ENCODE measurements at places on chromosomes 3 and 15.

DNA sequence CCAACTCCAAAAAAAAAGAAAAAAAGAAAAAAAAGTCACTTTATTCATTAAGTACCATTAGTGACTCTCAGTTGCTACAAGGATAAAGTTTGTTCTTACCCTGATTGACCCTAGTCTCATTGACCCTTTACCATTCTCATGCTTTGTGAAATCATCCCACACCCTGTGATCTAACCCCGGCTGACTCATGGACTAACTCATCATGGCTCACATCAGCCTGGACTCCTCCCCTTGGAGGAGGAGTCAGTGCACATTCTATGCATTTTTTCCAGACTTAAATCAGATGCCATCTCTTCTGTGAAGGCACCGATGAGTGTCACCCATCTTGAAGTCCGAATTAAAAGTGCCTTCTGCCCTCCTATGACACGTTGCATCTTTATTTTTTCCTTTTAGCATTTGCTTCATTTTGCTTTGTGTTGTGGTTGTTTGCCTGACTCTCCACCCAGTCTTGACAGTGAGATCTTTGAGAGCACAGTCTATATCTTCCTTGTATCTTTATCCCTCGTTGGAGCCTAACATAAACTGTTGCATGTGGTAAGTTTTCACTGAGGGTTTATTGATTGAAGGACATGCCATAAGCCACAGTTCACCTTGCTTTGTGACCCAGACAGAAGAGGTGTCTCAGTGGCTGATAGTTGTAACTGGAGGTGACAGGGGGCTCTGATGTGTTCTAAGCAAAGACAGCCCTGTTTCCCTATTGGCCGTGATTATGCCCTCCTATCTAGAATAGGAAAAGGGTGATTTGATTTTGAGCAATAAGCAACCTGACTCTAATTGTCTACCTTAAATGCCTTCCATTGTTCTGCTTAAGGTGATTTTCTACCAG lies 72.1 kb downstream of the IL1RAP start:
- peak; percentile 14 for DNase-seq

DNA sequence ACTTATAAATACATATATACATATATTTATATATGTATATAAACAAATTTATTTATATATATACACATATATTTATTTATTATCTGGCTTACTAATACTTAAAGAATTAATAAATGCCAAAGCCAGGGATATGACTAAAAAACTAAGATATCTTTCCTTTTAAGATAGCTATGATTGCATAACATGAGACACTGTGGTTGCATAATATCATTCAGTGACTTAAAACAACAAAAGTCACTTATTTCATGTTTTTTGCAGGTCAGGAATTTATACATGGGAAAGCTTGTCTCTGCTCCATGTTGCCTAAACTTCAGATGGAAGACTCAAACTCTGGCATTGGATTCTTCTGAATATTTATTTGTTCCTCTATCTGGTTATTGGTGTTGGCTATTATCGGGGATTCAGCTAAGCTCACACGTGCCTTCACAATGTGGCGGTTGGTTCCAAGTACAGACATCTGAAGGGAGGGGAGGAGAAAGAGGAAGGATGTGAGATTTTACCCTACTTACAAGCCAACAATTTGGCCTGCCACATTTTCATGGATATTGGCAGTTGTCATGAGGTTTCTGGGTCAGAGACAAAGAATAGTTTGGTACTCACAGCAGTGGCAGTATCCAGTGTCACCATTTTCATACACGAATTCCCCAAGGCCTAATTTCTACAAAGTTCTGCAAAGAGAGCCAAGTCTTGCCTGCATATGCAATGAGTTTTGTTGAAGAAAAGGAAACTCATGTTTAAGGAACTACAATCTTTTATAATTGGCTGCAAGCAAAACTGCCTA lies 381.6 kb downstream of the EPHA3 start:
- no peak for DNase-seq

DNA sequence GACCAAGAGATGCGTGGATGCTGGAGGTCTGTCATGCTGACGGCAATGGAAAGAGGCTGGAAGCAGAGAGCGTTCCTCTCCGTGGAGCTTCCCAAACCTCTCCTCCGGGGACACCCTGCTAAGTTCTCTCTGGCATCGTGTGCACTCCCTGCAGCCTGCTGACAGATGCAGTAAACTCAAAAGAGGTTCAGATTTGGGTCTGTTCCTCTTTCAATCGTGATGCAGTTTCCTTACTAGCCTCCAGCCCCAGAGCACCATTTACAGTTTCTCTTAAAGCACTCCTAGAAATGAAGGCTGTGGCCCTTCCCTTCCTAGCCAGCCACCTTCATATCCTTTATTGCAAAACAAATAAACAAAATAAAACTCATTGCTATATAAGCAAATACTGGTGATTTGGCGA lies 47.3 kb upstream of the LRRC58 start:
- DNase-seq, result no peak

DNA sequence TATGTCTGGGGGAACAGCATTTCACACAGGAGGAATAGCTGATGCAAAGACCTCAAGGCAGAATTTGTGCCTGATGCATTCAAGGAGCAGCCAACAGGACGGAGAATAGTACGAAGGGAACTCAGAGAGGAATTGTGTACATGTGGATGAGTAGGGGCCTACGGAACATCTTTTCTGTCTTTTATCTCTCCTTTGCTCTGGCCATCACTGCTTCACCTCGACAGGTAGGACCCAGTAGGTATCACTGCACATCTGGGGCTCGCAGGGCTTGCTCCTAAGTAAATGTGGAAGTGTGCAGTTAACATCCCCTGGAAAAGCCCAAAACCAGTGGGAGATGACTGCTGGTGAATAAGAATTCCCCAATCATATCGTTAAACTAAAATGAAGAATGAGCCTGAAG lies 56.4 kb upstream of the POU1F1 start:
- no peak for DNase-seq

DNA sequence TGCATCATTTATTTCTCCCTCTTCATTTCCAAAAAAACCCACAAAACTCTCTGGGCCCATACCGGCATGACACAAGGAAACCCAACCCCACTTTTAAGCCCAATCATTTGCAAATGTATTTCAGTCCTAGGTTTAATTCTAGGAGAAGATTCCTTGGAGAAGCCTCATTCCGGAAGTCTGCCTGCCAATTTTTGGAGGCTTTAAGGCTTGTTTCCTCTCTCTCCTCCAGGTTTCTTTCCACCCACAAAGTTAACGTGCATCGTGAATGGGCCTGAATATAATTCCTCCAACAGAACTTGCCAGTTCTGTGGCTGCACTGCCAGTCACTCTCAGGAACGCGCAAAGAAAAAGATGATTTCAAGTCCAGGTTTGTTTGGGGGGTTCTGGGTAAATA lies 69.9 kb upstream of the FOXP1 start:
- no peak for DNase-seq

DNA sequence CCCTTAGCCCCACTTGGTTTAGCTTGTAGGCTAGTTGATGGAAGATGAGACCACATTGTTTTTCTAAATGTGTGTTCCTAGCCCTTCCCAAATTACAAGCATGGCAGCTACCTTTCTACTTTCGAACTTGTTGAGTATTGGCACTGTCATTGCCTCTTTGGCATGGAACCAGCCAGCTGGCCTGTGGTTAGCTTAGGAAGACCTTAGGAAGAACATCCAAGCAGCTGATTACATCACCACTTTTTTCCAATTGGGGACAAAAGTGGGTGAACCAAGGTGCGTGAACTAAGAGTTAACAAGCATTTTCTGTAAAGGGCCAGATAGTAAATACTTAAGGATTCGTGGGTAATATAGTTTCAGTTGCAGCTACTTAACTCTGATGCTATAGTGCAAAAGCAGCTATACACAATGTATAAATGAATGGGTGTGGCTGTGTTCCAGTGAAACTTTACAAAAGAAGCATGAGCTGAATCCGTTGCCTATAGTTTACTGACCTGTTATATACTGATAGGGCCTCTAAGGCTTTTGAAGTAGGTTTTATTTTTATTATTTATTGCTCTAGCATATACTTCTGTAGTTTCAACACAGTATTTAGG lies 8.5 kb downstream of the KLHL18 start:
- DNase-seq, result no peak

- DNase-seq, result no peak
Observed at GRCh38 chr15:94230431-94230882, 904 bp upstream of the MCTP2 start.

DNA sequence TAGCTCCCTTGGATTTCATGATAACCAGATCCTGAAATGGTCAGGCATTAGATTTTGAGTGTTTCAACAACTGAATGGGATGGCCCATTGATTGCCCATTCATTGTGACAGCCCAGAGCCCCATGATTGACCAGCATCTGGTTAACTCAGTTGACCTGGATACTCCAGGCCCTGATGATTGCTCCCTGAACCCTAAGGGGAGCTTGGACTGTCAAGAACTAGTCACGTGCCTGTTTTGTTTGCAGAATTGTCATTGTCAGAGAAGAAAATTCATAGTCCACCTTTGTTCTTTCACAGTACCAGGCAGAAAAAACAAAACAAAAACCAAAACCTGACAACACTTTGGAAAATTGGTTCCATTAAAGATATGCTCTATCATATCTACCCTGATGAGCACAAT lies 241.3 kb upstream of the ONECUT1 start:
- no peak for DNase-seq
